ENCODE measurements at places on chromosomes 16 and 17. TPM values are rescaled to one million over a fixed set of nuclear protein-coding genes. Genes with fewer than 3 reads are reported as not detected.

MT1H gene
- total RNA-seq, result 10.7 TPM

GRCh38 chr16:88652762-88653063, 1.9 kb upstream of the CYBA start:
- no peaks in the 10 kb centered on the region for H3K4me1 ChIP-seq
- H3K27ac ChIP-seq, result no peak overlapping the region
- no peaks in the 10 kb centered on the region for H3K27me3 ChIP-seq
- H3K36me3 ChIP-seq, result peaks cover 29% of the 10 kb centered on the region
- H3K4me3 ChIP-seq, result no peak overlapping the region

- H3K27ac ChIP-seq, result no peak overlapping the region
- no peaks in the 10 kb centered on the region for H3K36me3 ChIP-seq
- no peak for DNase-seq
- H3K4me3 ChIP-seq, result no peak overlapping the region
- no peaks in the 10 kb centered on the region for H3K27me3 ChIP-seq
These were observed 93.4 kb upstream of the TNRC6A start for GRCh38 chr16:24635900-24636610.

- H3K4me1 ChIP-seq, result no peaks in the 10 kb centered on the region
- H3K4me3 ChIP-seq, result no peak overlapping the region
- H3K27me3 ChIP-seq, result no peaks in the 10 kb centered on the region
- no peak overlapping the region for H3K27ac ChIP-seq
These were observed 7.8 kb downstream of the PIGS start for GRCh38 chr17:28563475-28563874.

- peak; percentile 53 for DNase-seq
- H3K4me1 ChIP-seq, result peaks cover 18% of the 10 kb centered on the region
- peak overlapping the region; percentile 42 for H3K27ac ChIP-seq
- H3K27me3 ChIP-seq, result no peaks in the 10 kb centered on the region
These were observed 5.6 kb downstream of the NFE2L1 start for GRCh38 chr17:48053758-48054237.

HS3ST4 gene
- 1.7 TPM for total RNA-seq

SCARF1 gene
- 2.1 TPM for total RNA-seq

RAD51C gene
- total RNA-seq, result 11.3 TPM

MYOCD gene
- total RNA-seq, result 0.17 TPM

ABI3 gene
- 2.4 TPM for total RNA-seq

- no peak overlapping the region for H3K27ac ChIP-seq
- no peak overlapping the region for H3K4me3 ChIP-seq
- peak; percentile 41 for DNase-seq
- no peaks in the 10 kb centered on the region for H3K4me1 ChIP-seq
- H3K36me3 ChIP-seq, result peaks cover 11% of the 10 kb centered on the region
These were observed 62.9 kb downstream of the SMURF2 start for GRCh38 chr17:64599187-64599676.

DNA sequence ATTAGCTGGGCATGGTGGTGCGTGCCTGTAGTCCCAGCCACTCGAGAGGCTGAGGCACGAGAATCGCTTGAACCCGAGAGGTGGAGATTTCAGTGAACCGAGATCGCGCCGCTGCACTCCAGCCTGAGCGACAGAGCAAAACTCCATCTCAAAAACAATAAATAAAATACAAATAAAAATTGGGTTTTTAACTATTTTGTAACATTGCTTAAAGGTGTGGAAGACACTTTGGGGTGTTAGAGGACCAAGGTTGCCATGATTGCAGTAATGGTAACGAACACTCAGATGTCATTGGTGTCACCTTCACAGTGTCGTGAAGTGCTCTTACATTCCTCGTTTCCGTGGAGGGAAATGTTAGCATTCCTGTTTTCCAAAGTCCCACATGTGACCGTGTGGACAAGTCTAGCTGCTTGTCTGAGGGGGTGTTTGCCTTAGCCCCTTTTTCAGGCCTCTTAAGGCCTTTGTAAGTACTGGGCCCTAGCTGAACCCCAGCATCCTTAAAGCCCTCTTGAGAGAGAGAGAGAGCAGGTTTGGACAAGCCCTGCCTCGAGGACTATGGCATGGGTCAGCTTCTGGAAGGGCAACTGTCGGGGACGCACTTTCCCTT, 8.6 kb downstream of the C16orf96 start:
- DNase-seq, result no peak
- H3K36me3 ChIP-seq, result no peaks in the 10 kb centered on the region
- H3K4me3 ChIP-seq, result no peak overlapping the region
- no peaks in the 10 kb centered on the region for H3K27me3 ChIP-seq
- H3K27ac ChIP-seq, result no peak overlapping the region

DNA sequence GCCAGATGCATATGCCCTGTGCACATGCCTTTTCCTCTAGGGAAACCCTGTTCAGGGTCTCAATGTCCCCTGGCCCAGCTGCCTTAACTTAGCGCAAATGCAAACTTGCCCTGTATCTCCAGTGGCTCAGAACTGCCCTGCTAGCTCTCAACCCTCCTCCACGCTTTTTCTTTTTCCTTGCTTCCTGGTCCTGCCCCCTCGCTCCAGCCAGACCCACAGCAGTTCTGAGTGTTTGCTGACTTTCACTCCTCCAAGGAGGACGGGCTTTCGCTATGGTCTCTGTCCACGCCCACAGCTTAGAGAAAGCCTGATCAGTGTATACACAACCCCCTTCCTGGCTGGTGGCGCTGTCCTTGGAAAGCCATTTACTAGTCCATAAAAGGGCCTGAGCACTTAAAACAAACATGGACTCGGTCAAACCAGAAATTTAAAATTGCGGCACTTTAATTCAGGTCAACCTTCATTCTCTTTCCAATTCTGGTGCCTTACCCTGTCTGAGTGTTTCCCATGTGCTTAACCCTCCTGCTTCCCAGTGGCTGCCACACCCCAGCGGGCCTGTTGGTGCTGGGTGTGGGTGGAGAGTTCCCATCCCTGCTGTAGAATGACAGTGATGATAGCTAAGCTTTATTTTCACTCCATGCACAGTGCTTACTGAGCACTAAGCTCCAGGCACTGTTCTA, 15.6 kb upstream of the TMEM98 start:
- no peaks in the 10 kb centered on the region for H3K4me1 ChIP-seq
- peak; percentile 65 for DNase-seq
- H3K36me3 ChIP-seq, result no peaks in the 10 kb centered on the region
- no peak overlapping the region for H3K4me3 ChIP-seq
- H3K27ac ChIP-seq, result no peak overlapping the region

GRCh38 chr16:57795431-57795878, 6.8 kb downstream of the KIFC3 start:
- DNase-seq, result peak; percentile 82
- no peak overlapping the region for H3K4me3 ChIP-seq
- peaks cover 6% of the 10 kb centered on the region for H3K4me1 ChIP-seq
- no peak overlapping the region for H3K27ac ChIP-seq
- H3K36me3 ChIP-seq, result no peaks in the 10 kb centered on the region

HASPIN gene
- 26.7 TPM for total RNA-seq

ACADVL gene
- 272 TPM for total RNA-seq

GRCh38 chr16:58393138-58393504, 850 bp downstream of the GINS3 start:
- peaks cover 2% of the 10 kb centered on the region for H3K27me3 ChIP-seq
- peaks cover 25% of the 10 kb centered on the region for H3K36me3 ChIP-seq
- no peak for DNase-seq
- H3K27ac ChIP-seq, result no peak overlapping the region
- no peaks in the 10 kb centered on the region for H3K4me1 ChIP-seq
- peak overlapping the region; percentile 98 for H3K4me3 ChIP-seq

DNA sequence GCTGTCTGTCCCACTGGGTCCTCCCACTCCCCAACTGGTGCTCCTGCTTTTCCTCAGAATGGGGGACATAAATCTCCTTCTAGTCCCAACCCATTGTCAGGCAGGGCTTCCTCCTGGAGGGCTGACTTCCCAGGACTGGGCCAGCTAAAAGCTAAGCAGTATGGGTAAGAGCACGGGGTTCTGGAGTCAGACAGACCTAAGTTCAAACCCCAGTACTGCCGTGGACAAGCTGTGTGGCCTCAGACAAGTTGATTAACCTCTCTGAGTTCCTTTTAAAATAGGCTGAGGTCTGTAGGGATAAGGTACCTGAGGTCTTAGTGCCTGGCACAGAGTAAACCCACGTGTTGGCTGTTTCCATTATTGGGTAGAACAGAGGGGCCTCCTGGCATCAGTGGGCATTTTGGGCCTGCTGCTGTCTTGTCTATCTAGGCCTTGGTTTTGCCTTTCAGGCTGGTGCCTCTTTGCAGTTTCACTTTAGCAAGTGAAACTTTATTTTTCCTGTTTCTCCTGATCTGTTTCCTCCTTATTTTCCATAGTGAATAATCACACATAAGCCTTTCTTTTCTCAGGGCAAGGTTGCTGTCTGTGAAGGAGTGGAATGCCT, 114.6 kb downstream of the PRKCB start:
- H3K36me3 ChIP-seq, result no peaks in the 10 kb centered on the region
- no peaks in the 10 kb centered on the region for H3K27me3 ChIP-seq
- H3K27ac ChIP-seq, result no peak overlapping the region

CEP295NL gene
- total RNA-seq, result 0.42 TPM

SDR42E1 gene
- total RNA-seq, result not detected

DNA sequence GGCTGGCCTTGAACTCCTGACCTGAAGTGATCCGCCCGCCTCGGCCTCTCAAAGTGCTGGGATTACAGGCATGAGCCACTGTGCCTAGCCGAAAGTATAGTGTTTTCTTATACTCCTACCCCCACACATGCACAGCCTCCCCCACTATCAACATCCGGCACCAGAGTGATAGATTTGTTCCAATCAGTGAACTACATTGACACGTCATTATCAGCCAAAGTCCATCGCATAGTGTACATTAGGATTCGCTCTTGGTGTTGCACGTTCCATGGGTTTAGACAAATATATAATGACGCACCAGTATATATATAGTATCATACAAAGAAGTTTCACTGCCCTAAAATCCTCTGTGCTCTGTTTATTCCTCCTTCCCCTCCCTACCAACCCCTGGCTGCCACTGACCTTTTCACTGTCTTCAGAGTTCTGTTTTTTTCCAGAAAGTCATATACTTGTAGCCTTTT, 11.9 kb upstream of the TM4SF5 start:
- H3K4me1 ChIP-seq, result no peaks in the 10 kb centered on the region
- no peaks in the 10 kb centered on the region for H3K36me3 ChIP-seq
- H3K27ac ChIP-seq, result no peak overlapping the region
- no peak overlapping the region for H3K4me3 ChIP-seq

GRCh38 chr17:1486802-1487695, 5.4 kb downstream of the MYO1C start:
- peak; percentile 89 for DNase-seq
- H3K4me1 ChIP-seq, result no peaks in the 10 kb centered on the region
- no peaks in the 10 kb centered on the region for H3K36me3 ChIP-seq
- H3K27me3 ChIP-seq, result no peaks in the 10 kb centered on the region

DNA sequence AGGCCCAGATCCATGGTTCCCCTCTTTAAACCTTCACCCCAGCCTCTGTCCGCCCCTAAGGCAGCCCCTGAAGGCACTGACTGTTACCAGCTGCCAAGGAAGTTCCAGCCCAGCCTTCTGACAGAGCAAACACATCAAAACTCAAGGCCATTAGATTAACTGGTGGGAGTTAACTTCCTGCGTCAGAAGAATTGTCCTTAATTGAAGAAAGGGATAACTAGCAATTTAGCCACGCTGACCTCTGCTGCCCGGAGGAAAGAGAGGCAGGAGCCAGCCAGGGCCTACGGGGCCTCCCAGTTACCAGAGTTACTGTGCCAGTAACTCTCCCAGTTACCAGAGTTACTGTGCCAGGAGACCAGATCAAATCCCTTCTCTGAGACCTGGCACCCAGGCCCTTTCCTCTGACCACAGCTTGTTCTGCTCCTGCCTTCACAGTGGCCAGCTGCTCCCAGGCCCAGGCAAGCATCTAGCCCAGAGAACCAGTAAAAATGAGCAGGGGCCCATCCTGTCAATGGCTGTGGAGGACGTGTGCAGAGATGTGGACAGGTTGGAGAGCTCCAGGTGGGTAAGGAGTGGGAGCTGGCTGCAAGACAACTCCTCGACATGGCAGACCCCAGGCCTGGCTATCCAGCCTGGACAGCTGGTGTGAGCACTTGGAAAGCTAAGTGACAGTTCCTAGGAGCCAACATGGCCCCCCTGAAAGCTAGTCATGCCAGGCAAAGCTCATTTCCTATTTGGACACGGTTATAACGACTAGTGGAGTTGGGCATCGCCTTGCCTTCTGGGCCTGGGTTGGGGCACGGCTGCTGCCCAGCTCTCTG, 2.8 kb upstream of the PITPNM3 start:
- no peaks in the 10 kb centered on the region for H3K4me1 ChIP-seq
- no peak overlapping the region for H3K27ac ChIP-seq
- H3K4me3 ChIP-seq, result no peak overlapping the region
- DNase-seq, result no peak
- no peaks in the 10 kb centered on the region for H3K36me3 ChIP-seq
- H3K27me3 ChIP-seq, result peaks cover 21% of the 10 kb centered on the region

Measured in H9 (cell line).